ENCODE measurements at places on chromosomes 1 and 21. TPM values are rescaled to one million over a fixed set of nuclear protein-coding genes. Genes with fewer than 3 reads are reported as not detected.

DNA sequence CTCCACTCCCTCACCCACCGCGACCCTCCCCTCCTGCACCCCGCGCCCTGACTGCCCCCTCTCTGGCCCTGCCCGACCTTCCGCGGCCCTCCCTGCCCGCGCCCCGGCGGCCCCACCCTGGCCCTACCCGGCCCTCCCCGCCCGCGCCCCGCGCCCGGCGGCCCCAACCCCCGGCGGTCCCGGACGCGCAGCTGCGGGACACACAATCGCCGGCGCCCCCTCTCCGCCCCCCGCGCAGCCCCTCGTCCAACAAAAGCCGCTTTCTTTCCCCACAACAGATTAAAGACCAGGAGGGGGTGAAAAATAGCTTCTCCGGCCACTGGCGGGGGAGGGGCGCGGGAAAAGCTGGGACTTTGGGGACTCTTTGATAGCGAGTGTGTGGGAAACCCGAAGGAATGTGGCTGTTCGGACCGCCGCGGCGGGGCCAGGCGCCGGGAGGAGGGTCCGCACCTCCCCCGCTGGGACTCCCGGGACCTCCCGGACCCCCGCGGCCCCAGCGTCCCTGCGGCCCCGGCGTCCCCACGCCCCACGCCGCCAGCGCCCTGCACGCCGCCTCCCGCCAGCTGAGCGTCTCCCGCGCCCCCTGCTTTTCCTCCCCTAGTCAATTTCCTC, 8.8 kb upstream of the ID3 start:
- peaks cover 12% of the 10 kb centered on the region for H3K27me3 ChIP-seq
- no peak overlapping the region for H3K27ac ChIP-seq
- no peak for DNase-seq
- H3K4me1 ChIP-seq, result peaks cover 13% of the 10 kb centered on the region

CFAP141 gene
- not detected for total RNA-seq

RPTN gene
- total RNA-seq, result not detected

APOBEC4 gene
- total RNA-seq, result not detected

- no peak for DNase-seq
- H3K4me3 ChIP-seq, result no peak overlapping the region
- no peak overlapping the region for H3K27ac ChIP-seq
- no peaks in the 10 kb centered on the region for H3K27me3 ChIP-seq
- no peaks in the 10 kb centered on the region for H3K36me3 ChIP-seq
- H3K4me1 ChIP-seq, result no peaks in the 10 kb centered on the region
These were observed 117.1 kb downstream of the FOXD2 start for GRCh38 chr1:47554901-47555300.

DNA sequence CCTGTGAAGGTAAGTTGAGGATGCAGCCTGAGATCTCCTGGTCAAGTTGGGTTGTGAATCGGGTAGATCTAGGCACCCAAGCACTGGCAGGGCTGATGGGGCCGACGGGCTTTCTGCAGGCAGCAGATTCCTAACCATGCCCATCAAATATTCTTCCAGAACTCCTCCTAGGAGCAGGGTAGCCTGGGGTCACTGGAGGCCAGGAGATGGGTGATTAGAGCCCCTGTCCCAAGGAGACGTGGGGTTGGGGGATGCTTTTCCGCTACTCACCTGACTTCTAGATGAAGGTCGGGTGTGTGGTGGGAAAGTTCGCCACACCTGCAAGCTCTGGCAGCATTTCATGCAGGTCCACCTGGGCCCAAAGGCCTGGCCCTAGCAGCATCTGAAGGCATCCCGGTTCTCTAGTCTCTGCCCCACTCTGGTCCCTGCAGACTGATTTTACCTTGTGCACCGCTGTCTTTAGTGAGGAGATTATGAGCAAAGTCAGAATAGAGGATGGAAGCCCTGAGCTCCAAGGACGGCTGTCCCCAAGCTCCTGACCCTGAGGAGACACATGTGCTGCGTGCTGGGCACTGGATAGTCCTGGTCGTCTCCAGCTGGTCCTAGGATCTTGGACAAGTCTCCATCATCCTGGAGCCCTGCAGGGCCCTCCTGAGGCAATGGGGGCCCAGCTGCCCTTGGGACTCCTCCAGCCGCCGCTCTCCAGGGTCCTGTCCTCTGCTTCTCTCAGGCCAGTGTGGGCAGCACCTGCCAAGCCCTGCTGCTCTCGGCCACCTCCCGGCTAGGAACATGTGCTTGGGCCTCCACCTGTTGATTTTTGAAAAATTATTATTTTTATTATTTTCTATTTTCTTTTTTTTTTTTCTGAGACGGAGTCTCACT, 21.8 kb upstream of the C2CD2 start:
- no peak overlapping the region for H3K4me3 ChIP-seq
- H3K36me3 ChIP-seq, result no peaks in the 10 kb centered on the region
- H3K27me3 ChIP-seq, result no peaks in the 10 kb centered on the region

KIF17 gene
- total RNA-seq, result 1.9 TPM

- H3K27ac ChIP-seq, result peak overlapping the region; percentile 31
- no peak overlapping the region for H3K4me3 ChIP-seq
- no peaks in the 10 kb centered on the region for H3K27me3 ChIP-seq
- DNase-seq, result no peak
- H3K36me3 ChIP-seq, result peaks cover 6% of the 10 kb centered on the region
These were observed 46.7 kb upstream of the GUCA2A start for GRCh38 chr1:42211224-42211623.

ZBTB8A gene
- total RNA-seq, result 11.5 TPM

DNA sequence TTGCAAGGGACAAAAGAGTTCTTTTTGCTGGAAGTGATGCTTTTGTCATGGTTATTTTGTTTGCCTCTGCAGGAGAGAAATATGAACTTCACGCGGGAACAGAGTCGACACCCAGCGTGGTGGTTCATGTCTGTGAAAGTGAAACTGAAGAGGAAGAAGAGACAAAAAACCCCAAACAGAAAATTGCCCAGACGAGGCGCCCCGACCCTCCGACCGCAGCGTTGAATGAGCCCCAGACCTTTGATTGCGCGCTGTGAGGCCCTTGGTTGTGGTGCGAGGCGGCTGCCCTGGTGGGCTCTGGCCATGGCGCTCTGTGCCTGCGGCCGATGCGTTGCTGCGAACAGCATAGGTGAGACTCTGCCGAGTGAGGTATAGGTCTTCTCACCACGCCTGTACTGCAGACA, 20.9 kb upstream of the NCMAP start:
- no peaks in the 10 kb centered on the region for H3K36me3 ChIP-seq
- peaks cover 6% of the 10 kb centered on the region for H3K4me1 ChIP-seq

- H3K27ac ChIP-seq, result no peak overlapping the region
- H3K36me3 ChIP-seq, result peaks cover 6% of the 10 kb centered on the region
- no peaks in the 10 kb centered on the region for H3K27me3 ChIP-seq
- H3K4me3 ChIP-seq, result no peak overlapping the region
- H3K4me1 ChIP-seq, result peaks cover 8% of the 10 kb centered on the region
These were observed 162.4 kb upstream of the BEND5 start for GRCh38 chr1:48939042-48939441.

- no peak overlapping the region for H3K4me3 ChIP-seq
- no peaks in the 10 kb centered on the region for H3K27me3 ChIP-seq
- peak; percentile 69 for DNase-seq
- no peaks in the 10 kb centered on the region for H3K36me3 ChIP-seq
- no peaks in the 10 kb centered on the region for H3K4me1 ChIP-seq
These were observed 155.1 kb downstream of the COP1 start for GRCh38 chr1:176051902-176052518.

SPRR1B gene
- 4.0 TPM for total RNA-seq

RHOC gene
- 253 TPM for total RNA-seq

SLC5A3 gene
- total RNA-seq, result 8.5 TPM

DNA sequence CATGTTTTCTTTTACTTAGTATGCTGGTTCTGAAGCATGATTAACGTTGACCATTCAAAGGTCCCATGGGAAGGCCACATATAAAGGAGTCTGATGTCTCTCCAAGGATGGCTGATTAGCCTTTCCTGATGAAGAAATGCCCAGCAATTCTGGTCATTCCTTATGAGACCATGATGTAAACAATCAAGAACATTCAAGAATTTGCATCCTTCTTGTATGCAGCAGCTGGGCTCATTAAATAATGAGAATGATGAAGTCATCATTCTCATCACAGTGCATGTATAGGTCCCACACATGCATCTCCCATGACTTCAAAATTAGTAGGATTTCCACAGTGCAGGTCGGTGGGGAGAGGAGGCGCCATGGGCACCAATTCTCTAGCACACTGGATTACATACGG, 85.4 kb downstream of the APP start:
- peaks cover 5% of the 10 kb centered on the region for H3K4me1 ChIP-seq
- DNase-seq, result no peak
- H3K4me3 ChIP-seq, result no peak overlapping the region
- H3K36me3 ChIP-seq, result peaks cover 47% of the 10 kb centered on the region
- no peak overlapping the region for H3K27ac ChIP-seq

GRCh38 chr21:32844653-32845436, 73.3 kb upstream of the PAXBP1 start:
- H3K4me1 ChIP-seq, result peaks cover 6% of the 10 kb centered on the region
- H3K36me3 ChIP-seq, result no peaks in the 10 kb centered on the region
- H3K4me3 ChIP-seq, result no peak overlapping the region
- peak; percentile 82 for DNase-seq

- no peak overlapping the region for H3K4me3 ChIP-seq
- H3K36me3 ChIP-seq, result peaks cover 6% of the 10 kb centered on the region
- H3K27ac ChIP-seq, result no peak overlapping the region
- DNase-seq, result peak; percentile 78
- H3K27me3 ChIP-seq, result no peaks in the 10 kb centered on the region
These were observed 9.2 kb downstream of the PIGM start for GRCh38 chr1:160022330-160023310.

- H3K4me1 ChIP-seq, result peaks cover 38% of the 10 kb centered on the region
- no peak overlapping the region for H3K4me3 ChIP-seq
- H3K27ac ChIP-seq, result no peak overlapping the region
- H3K27me3 ChIP-seq, result no peaks in the 10 kb centered on the region
These were observed 53.7 kb downstream of the CACHD1 start for GRCh38 chr1:64523413-64524337.

F13B gene
- not detected for total RNA-seq

GRCh38 chr1:106897976-106898375, 158.5 kb upstream of the PRMT6 start:
- no peak overlapping the region for H3K27ac ChIP-seq
- no peaks in the 10 kb centered on the region for H3K4me1 ChIP-seq
- H3K36me3 ChIP-seq, result peaks cover 4% of the 10 kb centered on the region
- H3K4me3 ChIP-seq, result no peak overlapping the region

GRCh38 chr1:88275259-88275862, 408.7 kb upstream of the PKN2 start:
- peaks cover 5% of the 10 kb centered on the region for H3K4me1 ChIP-seq
- DNase-seq, result no peak

GRCh38 chr1:11124965-11125364, 25.3 kb upstream of the EXOSC10 start:
- no peaks in the 10 kb centered on the region for H3K27me3 ChIP-seq
- H3K4me1 ChIP-seq, result no peaks in the 10 kb centered on the region
- peaks cover 91% of the 10 kb centered on the region for H3K36me3 ChIP-seq
- H3K4me3 ChIP-seq, result no peak overlapping the region
- DNase-seq, result no peak

DNA sequence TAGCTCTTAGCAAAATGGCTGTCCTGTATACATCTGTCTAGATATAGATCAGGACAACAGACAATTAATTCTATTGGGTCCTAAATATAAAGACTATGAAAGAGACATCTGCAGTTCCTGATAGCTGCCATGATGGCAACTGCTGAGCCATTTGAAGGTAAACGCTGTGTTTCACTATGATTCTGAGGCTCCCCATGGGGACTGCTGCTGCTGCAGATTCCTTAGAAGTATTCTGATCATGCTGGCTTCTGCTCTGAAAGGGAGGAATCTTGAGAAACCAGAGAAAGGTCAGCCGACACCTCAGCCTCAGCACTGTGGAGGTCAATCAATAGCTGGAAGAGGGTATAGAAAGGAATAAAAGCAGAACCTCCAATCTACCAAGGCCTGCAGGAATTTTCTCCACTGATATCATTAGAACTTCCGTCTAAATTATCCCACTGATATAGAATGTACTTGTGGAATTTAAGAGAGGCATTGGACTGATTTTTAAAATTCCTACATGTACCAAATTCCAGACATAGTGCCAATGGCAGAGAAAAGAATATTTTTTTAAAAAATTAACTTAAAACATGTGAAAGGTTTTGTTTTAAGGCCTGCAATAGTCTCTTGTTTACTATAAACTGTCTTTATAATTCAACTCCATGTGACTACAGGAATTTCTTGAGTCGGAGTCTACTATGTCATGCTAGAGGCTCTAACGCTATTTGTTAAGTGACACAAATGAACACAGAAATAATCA, 53.2 kb downstream of the DDAH1 start:
- H3K4me1 ChIP-seq, result peaks cover 13% of the 10 kb centered on the region
- no peak for DNase-seq
- no peak overlapping the region for H3K27ac ChIP-seq
- H3K27me3 ChIP-seq, result no peaks in the 10 kb centered on the region

PCSK9 gene
- total RNA-seq, result not detected

ATAD3C gene
- 0.27 TPM for total RNA-seq

TGFB2 gene
- 5.3 TPM for total RNA-seq

ARHGAP29 gene
- 46.7 TPM for total RNA-seq

TMEM51 gene
- 6.4 TPM for total RNA-seq

DNA sequence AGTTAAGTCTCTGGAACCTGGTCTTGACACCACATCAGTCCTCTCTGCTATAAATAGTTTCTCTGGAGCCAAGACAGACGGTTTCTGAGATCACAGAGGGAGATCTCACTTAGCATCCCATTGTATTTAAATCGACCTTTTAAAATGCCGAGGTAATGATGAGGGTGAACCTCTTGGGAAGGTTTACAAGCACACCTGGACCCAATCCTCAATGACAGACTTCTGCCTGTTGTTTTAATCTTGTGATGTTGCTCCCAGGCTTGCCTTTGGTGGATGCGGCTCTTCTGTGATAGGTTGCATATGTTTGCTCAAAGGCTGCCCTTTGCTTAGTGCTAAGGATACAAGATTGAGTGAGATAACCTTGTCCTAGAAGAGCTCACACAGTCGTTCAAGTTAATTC, 104.6 kb upstream of the L1TD1 start:
- H3K27me3 ChIP-seq, result no peaks in the 10 kb centered on the region
- DNase-seq, result no peak
- H3K4me1 ChIP-seq, result no peaks in the 10 kb centered on the region
- peaks cover 32% of the 10 kb centered on the region for H3K36me3 ChIP-seq
- no peak overlapping the region for H3K27ac ChIP-seq

DNA sequence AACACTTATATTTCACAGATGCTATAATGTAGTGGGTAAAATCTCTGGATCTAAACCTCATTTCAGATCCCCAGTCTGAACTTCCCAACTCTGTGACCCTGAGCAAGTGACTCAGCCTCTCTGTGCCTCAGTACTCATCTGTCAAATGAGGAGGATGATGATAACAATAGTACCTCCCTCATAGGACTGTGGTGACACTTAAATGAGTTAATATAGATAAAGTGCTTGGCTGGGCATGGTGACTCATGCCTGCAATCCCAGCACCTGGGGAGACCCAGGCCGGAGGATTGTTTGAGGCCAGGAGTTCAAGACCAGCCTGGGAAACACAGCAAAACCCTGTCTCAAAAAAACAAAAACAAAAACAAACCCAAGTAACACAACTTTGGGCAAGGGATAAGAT, 4.7 kb upstream of the ECE1 start:
- no peak overlapping the region for H3K4me3 ChIP-seq
- H3K4me1 ChIP-seq, result peaks cover 19% of the 10 kb centered on the region
- H3K27me3 ChIP-seq, result no peaks in the 10 kb centered on the region

- no peak for DNase-seq
- H3K4me1 ChIP-seq, result peaks cover 5% of the 10 kb centered on the region
- H3K27ac ChIP-seq, result no peak overlapping the region
- no peak overlapping the region for H3K4me3 ChIP-seq
- no peaks in the 10 kb centered on the region for H3K27me3 ChIP-seq
- no peaks in the 10 kb centered on the region for H3K36me3 ChIP-seq
These were observed 46.2 kb upstream of the SLC2A1 start for GRCh38 chr1:43004587-43005459.
